Peyer's patch (tissue), 4 donors: ENCODE measurements at places on chromosomes 16 and 17.

- peak; percentile 85 for DNase-seq
Measured at GRCh38 chr17:2084036-2084765, 29.3 kb downstream of the HIC1 start.

GRCh38 chr17:6421700-6422604, 13.0 kb downstream of the AIPL1 start:
- DNase-seq = peak; percentile 62

GRCh38 chr16:1363501-1364041, 11.8 kb downstream of the GNPTG start:
- peak; percentile 65 for DNase-seq

- no peak for DNase-seq
Measured at GRCh38 chr17:48770954-48771353, 42.4 kb upstream of the HOXB13 start.

DNA sequence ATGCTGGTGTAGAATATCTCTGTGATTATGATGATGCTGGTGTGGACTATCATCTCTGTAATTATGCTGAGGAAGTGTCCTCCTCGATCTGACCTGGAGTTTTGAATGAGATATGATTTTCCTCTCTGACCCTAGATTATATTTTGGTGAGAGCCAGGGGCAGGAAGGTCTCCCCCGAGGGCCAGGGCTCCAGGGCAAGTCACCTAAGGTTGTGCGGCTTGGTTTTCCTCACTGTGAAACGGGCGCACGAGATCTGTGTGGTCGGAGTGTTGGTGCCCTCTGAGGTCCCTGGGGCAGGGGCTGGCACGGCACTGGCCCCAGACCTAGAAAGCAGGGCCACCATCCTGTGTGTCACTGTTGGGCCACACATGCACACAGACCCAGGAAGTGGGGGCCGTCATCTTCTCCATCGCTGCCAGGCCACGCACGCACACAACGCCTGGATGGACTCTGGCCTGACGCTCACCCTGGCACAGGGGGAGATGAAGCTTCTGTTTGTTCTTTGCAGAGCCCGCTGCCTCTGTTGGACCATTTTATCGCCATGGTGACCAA, 67.7 kb upstream of the ZNF469 start:
- DNase-seq = no peak

DNA sequence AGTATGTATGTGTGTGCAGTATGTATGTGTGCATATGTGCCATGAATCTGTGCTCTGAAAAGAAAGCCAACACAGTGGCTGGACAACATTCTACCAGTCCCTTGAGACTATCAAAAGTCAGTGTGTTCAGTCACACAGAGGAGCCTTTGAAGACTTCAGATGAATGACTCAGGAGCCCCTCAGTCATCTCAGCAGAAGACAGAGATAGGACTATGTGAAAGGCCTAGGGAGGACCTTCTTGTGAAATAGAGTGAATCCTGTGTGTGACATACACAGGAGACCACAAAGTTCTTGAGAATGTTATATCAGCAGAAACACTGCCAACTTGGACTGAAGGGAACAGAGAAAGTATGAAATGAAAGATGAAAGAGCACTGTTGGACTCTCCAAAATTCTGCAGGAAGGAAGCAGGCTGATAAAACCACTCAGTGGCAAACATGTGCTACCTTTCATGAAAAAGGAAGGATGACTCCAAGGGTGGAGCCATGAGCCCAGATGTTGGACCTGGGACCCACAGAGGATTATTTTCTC, 108.4 kb downstream of the METRNL start:
- DNase-seq = no peak

GRCh38 chr17:164303-165235, 16.9 kb downstream of the DOC2B start:
- no peak for DNase-seq

DNA sequence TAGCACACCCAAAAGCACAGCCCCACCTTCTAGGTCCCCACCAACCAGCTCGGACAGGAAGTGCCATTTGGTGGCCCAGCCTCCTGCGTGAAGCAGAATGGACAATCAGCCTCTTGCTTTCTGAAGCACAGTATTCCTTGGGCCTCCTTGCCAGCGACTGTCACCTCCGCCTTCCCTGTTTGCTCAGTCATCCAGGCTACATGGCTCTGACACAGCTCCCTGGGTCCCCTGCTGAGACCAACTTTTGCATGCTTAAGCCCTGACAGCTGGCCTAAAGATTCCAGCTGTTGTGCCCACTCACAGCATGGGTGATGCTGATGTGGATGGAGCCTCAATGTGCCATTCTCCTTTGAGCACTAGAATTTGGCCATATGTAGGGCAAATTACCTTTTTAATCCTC, 4.5 kb upstream of the CACNG5 start:
- no peak for DNase-seq

DNA sequence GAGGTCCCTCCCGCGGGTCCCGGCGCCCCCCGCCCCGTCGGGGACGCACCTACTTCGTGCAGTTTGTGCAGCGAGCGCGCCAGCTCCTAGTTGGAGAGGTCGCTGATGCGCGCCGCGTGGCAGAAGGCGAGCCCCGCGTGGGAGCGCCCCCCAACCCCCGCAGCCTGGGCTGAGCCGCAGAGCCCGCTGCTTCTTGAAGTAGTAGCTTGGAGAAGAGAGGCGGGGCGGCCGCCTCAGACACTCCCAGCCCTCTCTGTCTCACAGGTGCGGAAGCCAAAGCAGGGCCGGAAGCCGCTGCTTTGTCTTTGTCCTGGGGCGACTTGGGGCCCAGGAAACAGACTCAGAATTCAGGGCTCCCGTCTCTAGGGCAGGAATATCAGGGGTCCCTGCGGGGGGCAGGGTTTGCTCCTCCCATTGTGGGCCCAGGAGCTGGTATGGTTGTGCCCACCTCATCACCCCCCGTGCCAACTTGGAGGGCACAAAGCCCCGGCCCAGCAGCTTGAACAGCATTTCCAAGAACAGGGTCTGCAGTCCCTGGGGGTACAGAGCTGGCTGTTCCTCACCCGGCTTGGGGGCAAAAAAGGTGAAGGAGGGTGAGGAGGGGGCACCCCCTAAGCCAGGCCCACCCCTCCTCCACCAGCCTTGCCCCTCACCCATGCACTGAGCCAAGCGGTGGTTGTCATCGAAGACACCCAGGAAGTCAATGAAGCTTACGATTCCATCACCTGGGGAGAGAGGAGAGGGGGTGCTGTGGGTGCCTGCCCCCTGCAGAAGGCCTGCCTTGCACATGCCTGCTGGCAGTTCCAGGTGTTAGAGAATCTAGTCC, 13.5 kb downstream of the SPATA32 start:
- peak; percentile 94 for DNase-seq

- no peak for DNase-seq
Measured at GRCh38 chr16:80577485-80578280, 36.9 kb downstream of the DYNLRB2 start.

GRCh38 chr16:77223184-77223583, 24.0 kb downstream of the SYCE1L start:
- DNase-seq = no peak

DNA sequence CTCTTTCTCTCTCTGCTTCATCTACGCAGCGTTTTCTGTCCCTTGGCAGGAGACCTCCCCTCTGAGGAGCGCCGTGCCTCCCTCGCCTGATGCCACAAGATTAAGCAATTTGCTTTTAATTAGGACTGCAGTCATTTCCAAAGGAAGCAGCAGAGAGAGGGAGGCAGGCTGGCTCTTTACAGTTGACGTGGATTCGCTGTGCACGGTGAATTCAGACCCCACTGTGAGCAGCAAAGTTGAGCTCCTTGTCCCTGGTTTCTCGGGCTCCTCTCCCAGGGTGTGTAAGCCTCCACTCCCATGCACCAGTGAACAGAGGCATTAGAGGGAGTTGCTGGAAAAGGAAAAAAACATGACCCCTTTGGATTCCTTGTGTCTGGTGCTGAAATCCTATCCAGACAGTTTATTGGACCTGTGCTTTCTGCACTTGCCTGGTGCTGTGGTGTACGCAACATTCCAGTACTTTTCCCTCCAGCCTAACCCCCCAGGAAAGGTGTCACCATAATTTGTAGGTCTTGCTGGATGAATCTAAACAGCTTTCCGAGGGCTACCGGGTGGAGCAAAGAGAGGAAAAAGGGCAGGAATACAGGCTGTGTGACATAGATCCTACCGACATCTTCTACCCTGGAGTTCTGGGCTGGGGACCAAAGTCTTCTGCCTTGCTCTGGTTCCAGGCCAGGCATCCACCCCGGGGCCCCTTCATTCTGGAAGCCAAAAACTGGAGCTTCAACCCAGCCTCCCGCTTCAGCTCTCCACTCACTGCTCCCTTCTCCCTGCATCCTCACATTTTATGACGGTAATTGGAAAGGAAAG, 171.0 kb downstream of the MAF start:
- no peak for DNase-seq

- DNase-seq = no peak
Measured at GRCh38 chr16:84042308-84042878, at the start of gene SLC38A8. Gene SLC38A8 (minus strand): TSS chr16:84042795. CDS start chr16:84042157, 638 bp downstream.

DNA sequence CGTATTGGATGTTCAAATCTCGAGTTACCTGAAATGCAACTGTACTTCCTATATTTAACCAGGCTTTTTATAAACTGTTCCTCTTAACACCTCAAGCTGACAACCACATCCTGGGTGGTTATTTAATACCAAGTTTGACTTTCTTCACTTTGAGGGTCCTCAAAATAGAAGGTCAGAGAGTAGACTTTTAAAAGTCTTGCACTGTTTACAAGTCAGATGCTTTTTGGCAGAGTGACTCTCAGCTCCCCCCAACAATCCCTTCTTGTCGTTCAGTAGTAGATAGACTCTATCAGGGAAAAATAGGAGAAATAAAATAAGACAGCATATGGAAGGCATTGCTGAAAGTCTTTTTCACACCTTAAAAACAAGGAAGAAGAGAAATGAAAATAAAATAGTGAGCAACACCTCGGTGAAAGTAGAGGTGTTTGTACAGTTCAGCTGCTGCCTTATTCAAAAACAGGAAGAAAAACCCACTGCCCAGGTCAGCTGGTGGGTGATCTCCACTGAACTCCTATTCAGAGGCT, 650.4 kb downstream of the WWOX start:
- DNase-seq = no peak

GRCh38 chr16:49940464-49941224, 84.4 kb upstream of the CNEP1R1 start:
- DNase-seq = no peak

- DNase-seq = no peak
Measured at GRCh38 chr17:79850571-79851460, 11.6 kb upstream of the CBX4 start.

DNA sequence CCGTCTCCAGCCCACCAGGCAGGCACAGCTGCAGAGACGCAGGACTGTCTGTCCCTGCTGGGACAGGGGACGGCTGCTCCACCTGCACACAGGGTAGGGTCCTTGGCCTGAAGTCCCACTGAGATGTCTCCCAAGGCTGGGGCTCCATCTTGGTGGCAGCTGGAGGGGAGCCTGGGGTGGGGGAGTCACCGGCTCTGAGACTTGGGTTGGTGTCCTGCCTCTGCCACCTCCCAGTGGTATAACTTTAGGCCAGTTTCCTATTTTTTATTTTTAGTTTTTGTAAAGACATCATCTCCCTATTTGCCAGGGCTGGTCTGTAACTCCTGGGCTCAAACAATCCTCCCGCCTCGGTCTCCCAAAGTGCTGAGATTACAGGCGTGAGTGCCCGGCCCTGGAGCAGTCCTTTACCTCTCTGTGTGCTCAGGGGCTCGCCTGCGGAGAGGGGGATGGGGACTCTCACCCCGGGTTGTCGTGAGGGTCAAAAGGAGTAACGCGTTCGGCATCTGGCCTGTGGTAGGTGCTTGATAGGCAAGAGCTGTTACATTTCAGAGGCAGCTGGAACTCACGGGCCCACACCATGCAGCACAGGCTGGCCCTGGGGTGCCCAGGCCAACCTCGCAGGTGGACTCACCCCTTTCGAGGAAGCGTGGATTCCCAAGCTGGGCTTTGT, 46.6 kb upstream of the DOC2B start:
- DNase-seq = no peak

DNA sequence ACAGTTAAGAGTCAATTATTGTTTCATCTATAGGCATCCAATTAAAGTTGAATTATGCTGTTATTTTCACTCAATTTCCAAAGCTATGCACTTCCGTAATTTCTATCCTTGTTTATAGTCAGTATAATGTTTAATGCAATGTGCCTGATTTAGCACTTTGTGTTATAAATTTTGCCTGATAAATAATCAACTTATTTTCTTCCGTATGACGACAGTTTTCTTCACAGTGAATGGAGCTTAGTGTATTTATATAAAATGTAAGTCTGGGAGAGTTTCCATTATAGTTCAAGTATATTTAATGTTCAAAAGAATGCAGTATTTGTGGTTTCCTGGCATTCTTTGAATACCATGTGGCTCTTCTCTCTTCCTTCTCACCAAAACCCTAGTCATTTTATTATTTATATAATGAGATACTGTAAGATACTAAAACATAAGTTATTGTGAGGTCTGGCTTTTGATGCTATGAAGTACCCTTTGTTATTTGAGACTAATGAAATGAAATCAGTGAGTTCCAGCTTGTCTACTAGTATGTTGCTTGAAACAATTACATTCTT, 240.6 kb downstream of the PRKCA start:
- DNase-seq = no peak

DNA sequence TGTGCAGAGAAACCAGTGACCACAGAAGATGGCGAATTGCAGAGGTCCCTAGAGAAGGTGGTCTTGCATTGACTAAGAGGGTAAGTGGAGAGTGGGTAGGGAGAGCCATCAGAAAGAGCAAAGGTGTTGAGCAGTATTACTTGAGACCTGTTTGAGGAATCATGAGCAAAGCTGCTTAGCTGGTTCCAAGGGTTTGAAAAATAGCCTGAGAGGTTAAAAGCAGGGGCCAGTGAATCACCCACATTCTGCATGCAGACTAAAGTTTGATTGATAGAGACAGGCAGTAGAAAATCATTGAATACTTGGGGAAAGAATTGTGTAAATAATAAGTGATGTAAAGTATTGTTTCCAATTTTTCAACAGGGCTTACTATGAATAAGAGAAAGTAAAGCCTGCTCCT, 34.0 kb upstream of the KCNJ16 start:
- no peak for DNase-seq

DNA sequence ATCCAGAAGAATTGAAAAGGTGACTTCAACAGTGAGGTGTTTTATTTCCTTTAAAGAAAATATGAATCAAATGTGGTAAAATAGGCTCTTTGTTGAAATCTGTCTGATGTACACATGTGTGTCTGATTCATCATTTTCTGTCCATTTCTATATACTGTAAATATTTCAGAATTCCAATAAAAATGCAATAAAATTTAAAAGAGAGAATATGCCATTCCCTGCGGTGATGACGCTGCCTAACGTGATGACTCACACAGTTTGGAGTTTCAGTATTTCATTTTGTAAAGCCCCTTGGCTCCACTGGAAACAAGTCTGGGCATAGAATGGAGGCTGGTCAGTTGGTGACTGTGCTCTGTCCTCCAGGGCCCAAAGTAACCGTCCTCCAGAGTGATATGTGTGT, 482.5 kb upstream of the CDH5 start:
- DNase-seq = no peak
